ENCODE measurements at places on chromosomes 4 and X.

- DNase-seq, result no peak
Observed at GRCh38 chr4:111631215-111631999, 513.8 kb upstream of the FAM241A start.

DNA sequence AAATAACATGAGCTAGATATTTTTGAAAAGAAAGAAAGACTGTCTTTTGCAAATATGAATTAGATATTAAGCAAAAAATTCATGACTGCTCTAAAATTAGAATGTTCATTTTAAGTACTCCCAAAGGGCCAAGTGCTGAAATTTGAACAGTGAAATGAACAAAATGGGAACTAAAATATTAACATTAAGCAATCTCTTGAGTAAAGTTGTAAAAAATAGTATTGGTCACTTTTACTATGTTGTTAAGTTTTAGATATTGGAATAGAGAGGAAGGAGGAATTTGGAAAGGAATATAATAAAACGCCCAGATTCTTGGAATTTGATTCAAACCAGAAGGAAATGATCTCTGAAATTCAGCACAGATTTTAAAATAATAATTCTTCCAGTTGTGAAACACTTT lies 125.9 kb upstream of the ANK2 start:
- no peak for DNase-seq

DNA sequence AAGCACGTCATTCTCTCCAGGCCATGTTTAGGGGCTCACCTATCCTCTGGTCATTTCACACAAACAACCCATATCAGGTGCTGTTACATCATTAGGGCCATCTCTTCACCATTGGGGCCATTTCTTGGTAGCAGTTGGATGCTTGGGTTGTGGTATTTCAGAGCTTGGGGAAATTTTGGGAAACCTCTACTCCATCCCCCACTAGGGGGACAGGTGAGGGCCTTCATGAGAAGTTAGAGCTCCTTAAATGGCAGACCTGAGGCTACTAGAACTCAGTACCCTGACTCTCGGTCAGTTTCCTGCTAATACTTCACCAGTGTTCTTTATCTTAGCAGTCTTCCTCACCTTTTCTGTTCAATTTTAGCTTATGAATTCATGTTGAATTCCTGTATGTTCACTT lies 50.2 kb downstream of the ZNF827 start:
- DNase-seq, result no peak

DNA sequence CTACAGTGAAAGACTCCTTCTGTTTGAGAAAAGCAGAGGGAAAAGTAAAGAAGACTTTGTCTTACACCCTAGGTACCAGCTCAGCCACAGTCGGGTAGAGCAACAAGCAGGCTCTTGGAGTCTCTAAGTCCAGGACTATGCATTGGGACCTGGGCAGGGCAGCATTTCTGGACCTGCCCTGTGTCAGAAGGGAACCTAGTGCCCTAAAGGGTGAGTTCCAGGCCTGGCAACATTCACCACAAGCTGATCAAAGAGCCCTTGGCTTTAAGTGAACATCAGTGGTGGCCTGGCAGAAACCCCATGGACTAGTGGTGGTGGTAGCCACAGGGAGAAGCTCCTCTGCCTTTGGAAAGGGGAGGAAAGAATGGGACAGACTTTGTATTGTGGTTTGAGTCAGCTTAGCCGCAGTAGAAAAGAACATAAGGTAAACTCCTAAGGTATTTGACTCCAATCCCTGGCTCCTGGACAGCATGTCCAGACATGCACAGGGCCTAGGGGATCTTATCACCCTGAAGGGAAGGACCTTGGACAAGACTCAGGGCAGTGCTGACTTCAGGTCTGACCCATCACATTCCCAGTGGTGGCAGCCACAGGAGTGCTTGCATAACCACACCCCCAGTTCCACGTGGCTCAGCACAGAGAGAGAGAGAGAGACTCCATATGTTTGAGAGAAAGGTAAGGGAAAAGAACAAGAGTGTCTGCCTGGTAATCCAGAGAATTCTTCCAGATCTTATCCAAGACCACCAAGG lies 32.6 kb downstream of the CCDC158 start:
- no peak for DNase-seq

DNA sequence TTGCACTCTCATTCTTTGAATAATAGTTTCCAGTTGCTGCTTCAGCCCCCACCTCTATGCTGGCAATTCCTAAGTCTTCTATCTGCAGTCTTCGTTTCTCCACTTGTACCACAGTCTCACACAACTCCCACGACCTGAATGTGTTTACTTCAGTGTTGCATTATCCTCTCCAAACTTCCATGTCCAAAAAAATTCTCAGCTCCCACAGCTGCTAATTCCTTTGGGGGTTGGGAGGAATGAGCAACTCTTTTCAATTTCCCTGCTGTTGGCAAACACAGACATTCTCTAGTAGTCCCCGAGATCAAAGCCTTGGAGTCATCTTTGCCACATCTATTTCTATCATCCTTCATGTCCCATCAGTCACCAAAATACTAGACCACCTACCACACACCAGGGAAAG lies 14.4 kb upstream of the CDS1 start:
- no peak for DNase-seq

- no peak for DNase-seq
Observed at GRCh38 chr4:54745031-54745770, 87.4 kb downstream of the KIT start.

GRCh38 chr4:57077550-57078343 lies 32.4 kb downstream of the IGFBP7 start:
- DNase-seq, result peak; percentile 95

GRCh38 chr4:86452422-86452891 lies 92.6 kb upstream of the MAPK10 start:
- peak; percentile 40 for DNase-seq

GRCh38 chr4:104979083-104979760 lies 167.5 kb upstream of the TET2 start:
- no peak for DNase-seq

- peak; percentile 30 for DNase-seq
Observed at GRCh38 chr4:7546809-7547367, 112.2 kb upstream of the PSAPL1 start.

DNA sequence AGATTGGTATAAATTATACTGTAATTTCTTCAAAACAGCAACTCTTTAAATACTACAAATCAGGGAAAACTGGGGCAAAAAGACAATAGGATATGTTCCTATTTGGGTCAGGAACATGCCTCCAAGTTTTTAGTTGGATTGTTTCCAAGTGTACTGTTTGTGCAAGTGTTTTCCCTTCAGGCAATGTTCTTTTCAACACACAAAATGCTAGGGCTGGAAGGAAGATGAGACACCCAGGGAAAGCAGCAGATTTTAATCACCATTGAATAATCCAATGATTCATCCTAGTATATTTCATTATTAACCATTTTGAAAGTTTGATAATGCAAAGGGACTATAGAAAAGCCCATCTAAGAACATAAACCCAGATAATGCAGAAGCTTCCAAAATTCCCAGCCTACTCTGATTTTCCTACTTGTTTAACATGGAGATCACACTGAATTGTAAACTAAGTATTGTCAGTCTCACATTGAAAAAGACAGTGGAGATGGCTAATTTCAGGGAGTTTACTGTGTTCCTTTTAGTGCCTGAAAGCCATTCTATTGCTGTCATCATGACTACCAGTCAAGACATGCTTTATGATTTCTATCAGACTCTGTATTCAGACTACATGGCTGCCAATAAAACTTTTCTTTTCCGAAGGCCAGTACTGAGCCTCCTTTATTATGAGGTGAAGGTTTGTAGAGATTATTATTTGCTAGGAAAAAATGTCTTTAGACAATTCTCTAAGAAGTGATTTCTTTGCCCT lies 38.6 kb downstream of the COL4A6 start:
- peak; percentile 5 for DNase-seq

DNA sequence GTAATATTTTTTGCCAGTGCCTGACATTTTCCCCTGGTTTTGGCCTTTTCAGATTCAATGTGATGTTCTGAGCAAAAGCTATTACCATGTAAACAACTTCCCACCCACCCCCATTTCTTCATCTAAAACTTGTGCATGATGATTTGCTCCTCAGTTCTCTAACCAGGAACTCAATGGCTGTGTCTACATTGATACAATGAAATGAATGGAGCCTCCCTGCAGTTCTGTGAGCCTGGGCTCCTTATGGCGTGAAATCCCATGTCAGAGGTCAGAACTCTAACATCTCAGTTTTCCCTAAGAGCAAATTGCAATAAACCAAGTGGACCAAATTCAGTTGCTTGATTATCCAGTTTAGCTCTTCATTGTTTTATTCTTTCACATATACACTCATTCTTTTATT lies 534.8 kb upstream of the LCORL start:
- DNase-seq, result no peak

DNA sequence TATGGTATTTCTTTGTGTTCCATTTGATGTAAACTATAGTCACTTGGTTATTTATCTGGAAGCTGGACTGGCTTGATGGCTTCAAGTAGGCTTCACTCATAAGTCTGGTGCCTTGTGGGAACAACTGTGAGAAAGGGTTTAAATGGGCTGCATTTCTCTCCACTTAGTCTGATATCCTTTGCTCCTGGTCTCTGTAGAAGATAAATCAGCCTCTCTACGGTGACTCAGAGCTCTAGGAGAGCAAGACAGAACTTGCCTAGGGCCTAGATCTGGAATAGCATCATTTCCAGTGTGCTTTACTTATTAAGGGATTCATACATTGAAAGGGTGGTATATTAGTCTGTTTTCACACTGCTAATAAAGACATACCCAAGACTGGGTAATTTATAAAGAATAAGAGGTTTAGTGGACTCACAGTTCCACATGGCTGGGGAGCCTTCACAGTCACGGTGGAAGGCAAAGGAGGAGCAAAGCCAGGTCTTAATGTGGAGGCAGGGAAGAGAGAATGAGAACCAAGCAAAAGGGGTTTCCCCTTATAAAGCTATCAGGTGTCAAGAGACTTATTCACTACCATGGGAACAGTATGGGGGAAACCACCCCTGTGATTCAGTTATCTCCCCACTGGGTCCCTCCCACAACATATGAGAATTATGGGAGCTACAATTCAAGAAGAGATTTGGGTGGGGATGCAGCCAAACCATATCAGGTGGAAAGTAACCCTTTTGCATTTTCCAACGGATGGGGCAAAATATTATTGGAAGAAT lies 1746.4 kb upstream of the PCDH7 start:
- DNase-seq, result peak; percentile 20

DNA sequence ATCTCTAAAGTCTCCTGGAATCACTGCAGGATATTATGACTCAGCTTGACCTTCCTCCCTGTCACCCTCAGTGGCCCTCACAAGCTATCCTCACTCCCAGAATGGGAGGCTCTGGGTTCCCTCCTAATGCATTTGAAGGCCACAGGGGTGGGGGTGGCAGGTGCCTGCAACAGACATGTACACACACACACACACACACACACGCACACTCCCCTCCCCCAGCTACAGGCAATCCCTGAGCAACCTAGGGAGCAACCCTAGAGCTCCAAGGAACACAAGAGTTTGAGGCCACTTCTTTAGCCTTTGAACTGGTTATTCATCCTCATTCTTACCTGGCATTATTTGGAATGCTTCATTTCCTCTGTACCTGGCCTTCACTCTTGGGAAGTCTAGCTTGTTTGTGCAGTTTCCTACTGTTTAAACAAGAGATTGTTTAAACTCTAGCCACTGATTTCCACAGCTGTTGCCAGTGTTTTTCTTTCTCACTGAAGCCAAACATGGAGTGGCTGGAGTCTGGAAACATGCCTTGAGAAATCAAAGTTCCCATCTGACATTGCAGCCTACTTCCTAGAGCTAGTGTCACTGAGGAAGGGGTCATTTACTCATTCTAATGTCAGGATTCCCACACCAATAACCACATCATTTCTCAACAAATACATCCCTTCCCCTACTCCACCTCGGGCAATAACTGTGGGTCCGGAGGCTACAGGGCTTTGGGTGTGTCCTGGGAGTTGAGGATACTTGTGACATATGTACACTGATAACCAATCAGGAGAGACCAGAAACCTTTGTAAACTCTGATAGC lies 37.7 kb downstream of the MAOA start:
- no peak for DNase-seq

- DNase-seq, result peak; percentile 33
Observed at GRCh38 chr4:119733431-119733830, 104.8 kb upstream of the PDE5A start.

- DNase-seq, result peak; percentile 7
Observed at GRCh38 chr4:188037003-188037713, 41.6 kb downstream of the ZFP42 start.

GRCh38 chr4:126113058-126113457 lies 798.3 kb downstream of the FAT4 start:
- DNase-seq, result no peak

DNA sequence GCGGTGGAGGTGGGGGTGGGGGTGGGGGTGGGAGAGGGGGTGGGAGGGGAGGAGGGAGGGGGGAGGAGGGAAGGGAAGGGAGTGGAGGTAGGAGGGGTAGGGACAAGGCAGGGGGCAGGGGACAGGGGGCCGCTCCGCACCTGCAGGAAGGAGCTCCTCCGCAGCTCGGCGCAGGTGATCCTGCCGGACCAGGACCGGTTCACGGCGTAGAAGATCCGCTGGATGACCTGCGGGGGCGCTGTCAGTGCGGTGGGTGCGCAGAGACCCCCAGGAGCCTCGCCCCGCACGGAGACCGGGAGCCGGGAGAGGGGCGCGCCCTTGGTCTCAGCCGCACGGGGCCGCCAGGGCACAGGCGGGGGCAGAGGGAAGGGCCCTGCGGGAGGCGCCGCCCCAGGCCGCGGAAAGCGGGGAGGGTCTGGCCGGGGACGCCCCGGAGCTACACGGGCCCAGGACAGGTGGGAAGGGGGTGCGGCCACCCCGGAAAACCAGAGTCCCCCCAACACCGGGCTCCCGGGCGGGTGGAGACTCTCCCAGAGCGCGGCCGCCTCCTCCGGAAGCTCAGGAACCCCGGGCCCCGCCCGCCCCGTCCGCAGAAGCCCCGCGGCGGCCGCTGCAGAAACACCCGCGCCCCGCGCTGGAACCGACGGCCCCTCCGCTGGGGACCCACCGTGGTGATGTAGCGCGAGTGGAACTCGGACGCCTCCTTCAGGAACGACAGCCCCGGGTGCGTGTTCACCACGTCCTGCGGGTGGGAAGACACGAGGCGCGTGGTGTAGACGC lies 27.6 kb upstream of the GTPBP6 start:
- DNase-seq, result no peak

DNA sequence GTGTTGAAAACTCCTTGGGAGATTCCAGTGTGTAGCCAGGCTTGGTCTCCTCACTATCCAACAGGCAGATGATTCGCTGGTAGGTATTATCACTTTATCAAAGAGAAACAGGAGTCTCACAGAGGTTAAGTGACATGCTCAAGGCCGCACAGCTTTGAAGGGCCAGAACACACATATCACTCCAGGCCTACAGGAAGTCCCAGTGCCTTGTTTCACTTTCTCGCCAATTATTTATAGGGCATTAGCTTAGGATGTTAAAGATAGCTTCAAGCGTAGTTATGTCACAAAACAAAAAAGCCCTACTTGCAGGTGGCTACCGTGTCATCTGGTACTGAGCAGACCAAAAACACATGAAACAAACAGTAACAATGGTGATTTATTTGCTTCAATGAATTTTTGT lies 13.2 kb downstream of the ATP8A1 start:
- no peak for DNase-seq

GRCh38 chr4:188941524-188942119 lies 802.4 kb downstream of the TRIML1 start:
- DNase-seq, result peak; percentile 96

- DNase-seq, result no peak
Observed at GRCh38 chr4:3358656-3359055, 65.8 kb downstream of the RGS12 start.
